ENCODE measurements at places on chromosomes 12 and 14. TPM values are rescaled to one million over a fixed set of nuclear protein-coding genes. Genes with fewer than 3 reads are reported as not detected.

Gene PDE3A
- 2.8 TPM for total RNA-seq

Gene SRP54
- total RNA-seq, result 63.9 TPM

Gene PTPN21
- 5.3 TPM for total RNA-seq

Gene HRK
- total RNA-seq, result not detected

Gene CTSG
- not detected for total RNA-seq

Gene TPCN1
- 4.6 TPM for total RNA-seq

Gene PLXNC1
- total RNA-seq, result 0.09 TPM

Gene LTBR
- 25.5 TPM for total RNA-seq

Gene SLC48A1
- total RNA-seq, result 8.0 TPM

Gene RTN1
- total RNA-seq, result 0.09 TPM

Gene TCL1B
- total RNA-seq, result not detected

Gene TESPA1
- total RNA-seq, result not detected

Gene SERPINA3
- not detected for total RNA-seq
